SK-N-DZ (cell line): ENCODE measurements at places on chromosomes 4 and X.

GRCh38 chr4:80990851-80991250, 39.7 kb upstream of the BMP3 start:
- no peak for DNase-seq

GRCh38 chrX:109441266-109441665, 40.6 kb downstream of the GUCY2F start:
- no peak for DNase-seq

GRCh38 chr4:29558789-29559188, 1161.4 kb upstream of the PCDH7 start:
- DNase-seq, result no peak

GRCh38 chr4:26459756-26460530, 30.3 kb downstream of the CCKAR start:
- no peak for DNase-seq

- DNase-seq, result no peak
Measured at GRCh38 chrX:110006821-110007375, 4.0 kb downstream of the TMEM164 start.

DNA sequence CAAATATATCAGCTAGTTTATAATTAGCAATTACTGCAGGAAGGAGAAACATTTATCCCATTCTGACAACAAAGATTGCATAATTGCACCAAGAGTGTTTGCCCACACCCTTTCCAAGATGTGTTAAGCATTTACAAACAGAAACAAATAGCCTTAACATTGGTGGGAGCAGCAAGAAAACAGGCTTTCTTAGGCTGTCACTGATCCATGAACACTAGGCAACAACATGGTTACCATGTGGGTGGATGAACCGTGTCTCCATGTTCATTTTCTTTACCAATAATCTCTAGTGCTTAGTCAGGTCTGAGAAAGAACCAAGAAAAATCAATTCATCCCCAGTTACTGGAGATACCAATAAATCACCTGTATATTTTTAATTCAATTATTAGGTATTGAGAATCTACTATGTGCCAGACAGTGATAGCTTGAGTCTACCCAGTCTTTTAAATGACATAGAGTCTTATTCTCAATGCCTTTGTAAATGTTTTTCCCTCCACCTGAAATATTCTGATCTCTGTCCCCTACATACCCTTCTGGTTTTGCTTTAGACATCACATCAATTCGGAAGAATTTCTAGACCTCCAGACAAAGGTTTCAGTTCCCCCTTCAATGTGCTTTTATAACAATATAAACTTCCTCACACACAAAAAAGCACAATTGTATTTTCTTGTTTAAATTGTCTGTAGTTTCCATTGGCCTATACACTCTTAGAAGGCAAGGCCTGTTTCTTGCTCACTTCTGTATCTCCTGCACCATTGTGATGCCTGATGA, 286.6 kb downstream of the PPP1R2C start:
- no peak for DNase-seq

- no peak for DNase-seq
Measured at GRCh38 chr4:55378617-55379467, 16.9 kb upstream of the TMEM165 start.

DNA sequence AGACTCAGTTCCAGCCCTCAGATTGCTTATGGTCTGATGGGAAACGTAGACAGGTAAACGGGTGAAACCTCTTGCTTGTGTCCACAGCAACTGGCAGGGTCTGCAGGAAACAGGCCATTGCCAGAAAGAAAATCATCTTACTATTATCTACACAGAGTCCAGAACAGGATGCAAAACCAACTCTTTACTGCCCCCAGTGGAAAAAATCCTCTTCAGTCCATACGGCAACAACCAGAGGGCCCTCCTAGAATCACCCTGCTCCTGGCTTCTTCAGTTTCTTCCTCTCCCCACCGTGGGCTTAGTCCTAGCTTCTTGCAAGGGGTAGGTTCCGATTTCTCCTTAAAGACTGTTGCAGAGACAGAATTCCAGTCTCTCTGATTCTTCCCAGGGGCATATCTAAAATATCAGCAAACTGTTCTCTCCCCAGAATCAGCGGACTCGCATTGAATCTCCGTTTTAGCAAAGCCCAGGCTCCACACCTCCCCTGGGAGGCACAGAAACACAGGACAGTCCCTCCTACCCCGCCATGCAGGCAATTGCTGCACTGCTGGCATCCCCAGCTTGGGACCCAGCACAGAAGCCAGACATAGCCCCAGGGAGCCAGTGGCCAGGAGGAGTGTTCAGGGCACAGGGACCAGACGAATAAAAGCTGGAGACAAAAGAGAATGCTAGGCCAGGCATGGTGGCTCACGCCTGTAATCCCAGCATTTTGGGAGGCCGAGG, 41.0 kb upstream of the SH3RF1 start:
- peak; percentile 73 for DNase-seq

DNA sequence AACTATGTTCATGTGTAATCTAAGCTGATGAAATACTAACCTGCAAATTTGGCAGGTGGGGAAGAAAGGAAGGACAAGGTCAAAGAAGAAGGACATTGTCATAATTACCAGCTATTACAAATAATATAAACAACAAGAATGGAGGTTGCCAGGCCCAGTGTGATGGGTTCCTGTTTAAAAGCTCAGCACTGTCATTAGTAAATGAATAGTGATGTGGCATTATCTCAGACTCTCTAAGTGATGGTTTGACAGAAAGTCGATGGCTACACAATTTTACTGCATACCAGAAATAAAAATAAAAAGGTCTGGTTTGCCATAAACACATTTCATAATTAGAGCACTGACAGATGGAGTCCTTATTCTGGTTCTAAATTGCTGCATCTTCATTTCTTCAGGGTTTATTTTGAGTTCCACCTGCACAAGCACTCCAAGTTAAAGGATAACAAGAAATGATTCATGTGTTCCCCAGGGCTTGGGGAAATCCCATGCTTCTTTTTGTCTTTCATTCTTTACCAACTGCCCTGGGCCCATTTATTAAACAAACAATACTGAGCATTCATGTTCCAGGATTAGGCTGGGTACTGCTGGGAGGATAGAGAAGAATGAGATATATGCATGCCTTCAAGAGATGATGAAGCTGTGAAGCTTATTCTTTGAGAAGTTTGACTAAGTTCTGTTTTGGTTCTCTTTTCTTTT, 367.8 kb upstream of the RASGEF1B start:
- no peak for DNase-seq

GRCh38 chr4:63618883-63619718, 790.1 kb downstream of the TECRL start:
- no peak for DNase-seq

DNA sequence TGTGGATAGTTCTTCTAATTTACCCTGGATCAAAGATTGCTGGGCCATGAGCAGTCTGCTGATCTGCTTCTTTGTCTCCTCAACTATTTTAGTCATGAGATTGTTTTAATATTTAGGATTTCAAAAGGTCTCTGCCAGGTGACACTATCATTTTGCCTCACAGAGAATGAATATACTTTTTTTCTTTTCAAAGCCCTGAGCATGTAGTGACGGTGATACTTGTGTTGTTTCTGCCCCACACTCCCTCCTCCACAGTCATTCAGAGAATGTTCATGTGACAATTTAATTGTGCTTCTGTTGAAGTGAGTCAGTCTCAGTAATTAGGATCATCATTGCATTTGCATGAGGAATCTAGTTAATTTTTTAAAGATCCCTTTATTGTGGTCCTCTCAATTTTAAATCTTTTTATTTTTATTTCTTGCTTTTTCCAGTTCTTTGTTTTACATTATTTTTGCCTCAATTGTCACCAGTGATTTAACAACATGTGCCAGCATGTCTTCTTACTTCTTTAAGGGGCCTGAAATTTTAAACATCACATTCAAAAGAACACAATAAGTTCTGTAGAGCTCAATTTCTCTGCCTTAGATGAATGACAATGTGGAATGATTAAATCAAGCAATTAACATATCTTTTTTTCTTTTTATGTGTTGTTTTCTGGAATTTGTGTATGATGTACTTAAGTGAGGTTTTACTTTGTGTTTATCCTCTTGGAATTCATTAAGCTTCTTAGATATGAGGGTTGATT, 12.3 kb downstream of the MMRN1 start:
- DNase-seq, result peak; percentile 30

GRCh38 chrX:154469880-154470279, 9.2 kb downstream of the LAGE3 start:
- DNase-seq, result no peak

DNA sequence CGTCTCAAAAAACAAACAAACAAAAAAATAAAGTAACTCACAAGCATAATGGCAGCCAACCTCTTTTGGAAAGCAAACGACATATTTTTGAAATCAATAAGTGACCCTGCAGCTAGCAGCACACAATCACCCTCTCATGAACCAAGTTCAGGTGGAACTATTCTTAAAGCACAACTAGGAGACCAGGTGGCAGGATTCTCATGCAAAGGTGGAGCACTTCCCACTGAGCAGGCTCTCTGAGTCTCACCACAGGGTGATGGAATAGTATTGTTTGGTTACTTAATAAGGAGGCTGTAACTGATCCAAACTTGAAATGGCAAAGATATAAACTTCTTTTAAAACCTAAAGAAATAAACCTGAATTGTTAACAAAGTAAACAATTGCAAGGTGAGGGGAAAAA, 1293.1 kb downstream of the PCDH19 start:
- DNase-seq, result no peak

DNA sequence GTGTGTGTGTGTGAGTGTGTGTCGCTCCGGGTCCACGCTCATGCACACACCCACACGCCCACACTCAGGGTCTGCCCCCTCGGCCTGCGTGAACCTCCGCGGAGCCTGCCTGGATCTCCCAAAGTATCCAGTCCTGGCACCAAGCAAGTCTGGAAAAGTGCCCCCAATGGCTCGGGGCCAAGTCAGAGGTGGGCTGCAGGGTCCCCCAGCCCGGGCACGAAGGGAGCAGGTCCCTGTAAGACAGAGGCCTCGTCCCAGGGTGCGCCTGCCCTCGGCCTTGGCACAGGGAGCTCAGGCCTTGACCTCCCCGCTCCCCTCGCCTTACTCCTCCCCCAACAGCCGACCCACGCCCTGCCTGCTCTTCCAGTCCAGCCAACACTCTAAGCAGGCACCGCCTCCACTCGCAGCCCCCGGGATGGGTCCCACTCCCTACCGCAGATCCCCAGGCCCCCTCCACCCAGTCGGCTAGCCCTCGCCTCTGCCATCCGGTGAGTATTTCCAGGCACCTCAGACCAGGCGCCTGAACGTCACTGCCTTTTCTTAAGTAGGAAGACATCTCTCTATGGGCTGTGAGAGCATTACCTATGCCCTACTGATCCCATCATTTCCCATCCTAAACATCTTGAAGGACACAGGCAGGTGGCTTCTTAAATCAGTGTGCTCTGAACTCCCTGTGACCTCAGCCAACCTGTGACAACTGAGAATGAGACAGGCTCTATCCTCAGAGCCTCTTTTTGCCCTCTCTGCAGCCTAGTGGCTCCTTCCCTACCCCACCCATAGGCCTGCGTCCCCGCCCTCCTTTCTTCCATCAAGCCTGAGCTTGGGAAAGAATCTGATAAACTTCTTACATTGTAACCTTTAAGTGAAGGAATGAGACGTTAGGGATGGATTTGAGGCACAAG, 704 bp downstream of the FAM114A1 start:
- DNase-seq, result peak; percentile 39

- no peak for DNase-seq
Measured at GRCh38 chr4:183831683-183832082, 73.4 kb upstream of the STOX2 start.

DNA sequence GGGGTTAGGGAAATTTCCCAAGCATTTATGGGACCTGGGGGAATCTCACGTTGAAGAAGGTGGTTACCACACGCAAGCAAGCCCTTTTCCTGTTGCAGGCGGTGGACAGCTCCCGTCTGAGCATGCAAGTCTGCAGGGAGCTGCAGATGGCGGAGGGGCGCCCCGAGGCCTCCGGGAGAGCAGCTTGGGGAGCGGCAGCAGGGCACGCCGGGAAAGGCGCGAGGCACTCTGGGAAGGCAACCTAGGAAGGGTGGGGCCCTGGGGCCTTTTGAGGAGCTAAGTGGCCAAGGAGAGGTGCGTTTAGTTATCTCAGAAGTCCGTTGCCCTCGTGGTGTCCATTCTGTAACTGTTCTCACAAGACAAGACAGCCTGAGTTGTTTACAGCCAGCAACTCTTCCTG, 57.0 kb upstream of the SLC25A4 start:
- peak; percentile 8 for DNase-seq

DNA sequence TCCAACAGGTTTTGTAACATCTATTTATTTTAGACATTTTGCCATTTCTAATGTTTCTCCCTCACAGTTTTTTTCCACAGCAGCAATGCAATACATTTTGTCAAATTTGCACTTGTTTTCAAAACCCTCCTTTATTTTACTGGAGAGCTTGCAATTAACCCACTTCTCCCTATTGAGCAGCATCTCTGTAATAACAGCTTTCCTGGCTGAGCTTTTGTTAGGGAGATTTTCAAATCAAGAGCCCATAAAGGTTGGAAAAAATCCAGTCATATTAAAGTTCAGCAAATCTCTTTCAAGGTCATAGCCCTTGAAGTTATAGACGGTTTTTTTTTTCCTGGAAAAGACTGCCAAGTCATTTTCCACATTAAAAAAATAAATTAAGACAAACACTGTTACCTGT, 450.6 kb upstream of the TENM3 start:
- DNase-seq, result no peak

DNA sequence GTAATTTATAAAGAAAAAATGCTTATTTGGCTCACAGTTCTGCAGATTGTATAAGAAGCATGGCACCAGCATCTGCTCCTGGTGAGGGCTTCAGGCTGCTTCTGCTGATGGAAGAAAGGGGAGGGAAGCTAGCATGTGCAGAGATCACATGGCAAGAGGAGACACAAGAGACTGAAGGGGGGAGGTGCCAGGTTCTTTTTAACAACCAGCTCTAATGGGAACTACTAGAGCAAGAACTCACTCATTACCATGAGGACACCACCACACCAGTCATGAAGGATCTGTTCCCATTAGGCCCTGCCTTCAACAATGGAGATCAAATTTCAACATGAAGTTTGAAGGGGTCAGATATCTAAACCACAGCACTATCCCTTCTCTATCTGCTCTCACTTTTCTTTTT, 9.4 kb upstream of the COPS4 start:
- DNase-seq, result no peak

DNA sequence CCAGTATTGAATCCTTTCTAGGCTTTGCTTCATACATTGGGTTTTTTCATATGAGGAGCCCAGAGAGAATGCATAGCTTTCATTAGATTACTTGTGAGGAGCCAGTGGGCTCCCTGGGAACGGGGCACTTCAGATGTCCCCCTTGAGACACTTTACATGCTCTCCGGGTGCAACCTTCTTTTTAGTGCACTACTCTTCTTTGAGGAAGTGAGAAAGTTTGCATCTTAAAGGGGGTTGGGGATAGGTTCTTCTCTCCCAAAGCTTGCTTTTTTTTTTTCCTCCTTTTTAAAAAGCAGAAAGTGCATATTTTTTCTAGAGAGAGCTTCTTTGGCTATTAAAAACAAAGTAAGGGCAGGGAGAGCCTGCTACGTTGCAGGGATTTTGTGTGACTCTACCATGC, 4.3 kb downstream of the HADH start:
- DNase-seq, result no peak

GRCh38 chrX:71144651-71145050, at the start of gene NLGN3:
Gene NLGN3 (plus strand): TSS chrX:71144841. CDS start chrX:71147750, 2,909 bp downstream.
- DNase-seq, result no peak

DNA sequence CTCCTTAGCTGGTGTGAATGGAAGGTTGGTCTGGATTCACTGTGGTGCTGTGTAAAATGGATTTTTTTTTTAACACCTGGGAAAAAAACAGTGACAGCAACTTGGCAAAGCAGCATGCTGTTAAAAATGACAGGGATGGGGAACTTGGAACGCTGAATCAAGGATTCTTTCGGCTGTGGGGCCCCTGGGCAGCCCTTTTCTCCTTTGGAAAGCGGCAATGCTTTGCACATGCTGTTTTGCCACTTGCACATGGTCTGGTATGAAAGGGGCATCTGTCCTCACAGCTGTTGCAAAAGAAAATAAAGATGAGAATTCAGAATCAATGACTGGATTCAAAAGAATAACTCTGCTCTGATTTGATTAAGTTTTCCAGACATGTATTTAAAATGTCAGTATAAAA, 10.7 kb upstream of the PIGA start:
- no peak for DNase-seq
